HL-60 (cell line): ENCODE measurements at places on chromosomes 1 and 21.

DNA sequence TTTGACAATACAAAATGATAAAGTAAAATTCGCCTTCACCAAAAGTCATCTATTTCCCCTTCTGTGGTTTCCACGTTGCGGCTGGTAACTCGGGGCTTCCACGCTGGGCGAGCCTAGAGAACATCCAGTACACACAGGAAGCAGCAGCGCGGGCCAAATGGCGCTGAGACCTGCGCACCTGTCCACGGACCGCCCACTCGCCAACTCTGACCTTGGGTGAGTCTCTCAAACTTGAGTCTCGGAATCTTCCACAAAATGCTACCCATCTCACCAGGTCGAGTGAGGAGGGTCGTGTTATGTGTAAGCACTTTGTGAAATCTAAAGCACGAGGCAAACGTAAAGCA, 820 bp upstream of the TTF2 start:
- DNase-seq, result peak; percentile 78

GRCh38 chr1:192831706-192832355, 23.0 kb downstream of the RGS2 start:
- no peak for DNase-seq

- no peak for DNase-seq
These were observed 8.7 kb downstream of the LDLRAD2 start for GRCh38 chr1:21820597-21821232.

- no peak for DNase-seq
These were observed 68.4 kb upstream of the SSBP3 start for GRCh38 chr1:54474310-54475251.

- DNase-seq, result no peak
These were observed 12.9 kb downstream of the MEAF6 start for GRCh38 chr1:37501661-37502060.
